Hematopoietic multipotent progenitor cell treated with erythropoietin and hydrocortisone succinate and interleukin-3 and kit ligand, for 8 days (in vitro differentiated cells): ENCODE measurements at places on chromosomes 11 and 22.

- DNase-seq, result no peak
These were observed 64.2 kb upstream of the KCNQ1OT1 start for GRCh38 chr11:2763984-2764383.

DNA sequence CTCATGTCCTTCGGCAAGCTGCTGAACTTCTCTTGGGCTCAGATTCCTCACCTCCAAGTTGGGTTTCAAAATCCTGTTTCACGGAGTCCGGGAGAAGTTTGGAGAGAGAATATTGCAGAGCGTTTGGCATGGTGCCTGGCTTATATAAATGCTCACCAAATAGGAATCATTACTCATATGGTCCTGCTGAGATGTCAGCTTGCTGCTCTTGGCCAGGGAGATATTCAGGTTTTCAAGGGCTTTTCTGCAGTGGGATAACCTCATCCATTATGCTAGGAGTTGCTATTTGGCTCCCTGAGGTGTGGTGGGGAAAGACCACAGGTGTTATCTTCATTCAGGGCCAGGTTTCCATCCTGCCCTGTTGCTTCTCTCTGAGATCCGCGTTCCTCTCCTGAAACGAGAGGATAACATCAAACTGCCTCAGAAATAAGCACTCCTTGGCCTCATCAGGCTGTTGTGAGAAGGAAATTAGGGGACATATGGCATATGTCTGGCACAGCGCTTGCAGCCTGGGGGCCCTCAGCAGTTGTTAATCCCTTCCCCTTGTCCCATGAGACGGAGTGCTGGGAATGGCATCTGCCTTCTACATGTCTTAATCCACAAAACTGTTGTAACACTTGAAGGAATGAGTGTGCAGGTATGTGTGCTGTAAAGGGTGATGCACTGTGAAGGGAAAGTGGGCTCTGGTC lies 29.9 kb upstream of the ACER3 start:
- DNase-seq, result no peak

GRCh38 chr11:2077061-2077802 lies 62.0 kb downstream of the IGF2 start:
- no peak for DNase-seq

DNA sequence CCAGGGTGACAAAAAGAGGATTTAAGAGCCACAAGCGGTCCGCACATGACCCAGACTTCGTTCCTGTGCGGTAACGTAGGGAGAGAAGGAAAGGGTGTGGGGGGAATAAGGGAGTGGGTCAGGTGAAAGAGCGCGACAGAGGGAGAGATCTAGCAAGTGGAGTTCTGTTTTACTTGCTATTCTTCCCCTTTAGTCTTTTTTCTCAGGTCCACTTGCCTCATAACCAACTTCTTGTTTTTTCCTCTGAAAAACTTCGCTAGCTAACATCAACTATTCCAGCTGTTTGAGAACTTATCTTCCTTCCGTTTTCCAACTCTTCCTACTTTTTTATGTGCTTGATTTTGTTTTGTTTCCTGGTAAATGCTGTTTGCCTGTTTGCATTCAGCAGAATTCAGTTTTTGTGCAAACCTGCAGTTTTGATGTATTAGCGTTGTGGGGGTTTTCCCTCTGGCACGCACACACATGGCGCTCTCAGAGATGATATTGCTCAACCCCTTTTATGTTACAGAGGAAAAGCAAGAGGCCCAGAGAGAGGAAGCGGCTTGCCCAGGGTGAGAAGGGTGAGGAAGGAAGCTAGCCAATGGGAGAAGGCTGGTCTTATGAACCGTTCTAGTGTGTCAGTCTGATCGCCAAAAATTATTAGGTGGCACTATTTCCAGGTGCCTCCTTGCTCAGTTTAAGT lies 592 bp upstream of the CTSC start:
- DNase-seq, result peak; percentile 84

GRCh38 chr22:37197451-37198257 lies 9.6 kb upstream of the C1QTNF6 start:
- DNase-seq, result no peak

GRCh38 chr11:102776454-102776853 lies 4.0 kb downstream of the MMP10 start:
- DNase-seq, result no peak

DNA sequence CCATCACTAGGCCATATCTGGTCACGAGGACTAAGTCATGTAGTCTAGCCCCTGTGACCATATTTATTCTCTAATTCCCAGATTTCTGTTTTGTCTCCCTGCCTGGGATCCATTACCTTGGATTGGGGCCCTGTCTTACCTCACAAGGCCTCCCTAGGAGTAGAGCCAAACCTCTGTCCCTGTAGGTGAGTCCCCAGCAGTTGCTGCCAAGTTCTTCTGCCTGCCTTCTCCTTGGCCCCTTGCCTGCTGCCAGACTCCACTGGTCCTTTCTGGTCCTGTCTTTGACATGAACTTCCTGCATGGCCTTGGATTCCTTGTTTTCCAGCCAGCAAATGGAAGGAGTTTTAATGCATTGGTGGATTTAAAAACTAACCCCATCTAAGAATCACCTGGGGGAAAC lies 35.6 kb upstream of the CADM1 start:
- DNase-seq, result no peak
